ENCODE measurements at places on chromosomes 6 and 20.

- DNase-seq, result no peak
Observed at GRCh38 chr6:17877196-17877894, 110.1 kb downstream of the KIF13A start.

GRCh38 chr6:129317931-129318820, 391.8 kb downstream of the ARHGAP18 start:
- DNase-seq, result no peak

DNA sequence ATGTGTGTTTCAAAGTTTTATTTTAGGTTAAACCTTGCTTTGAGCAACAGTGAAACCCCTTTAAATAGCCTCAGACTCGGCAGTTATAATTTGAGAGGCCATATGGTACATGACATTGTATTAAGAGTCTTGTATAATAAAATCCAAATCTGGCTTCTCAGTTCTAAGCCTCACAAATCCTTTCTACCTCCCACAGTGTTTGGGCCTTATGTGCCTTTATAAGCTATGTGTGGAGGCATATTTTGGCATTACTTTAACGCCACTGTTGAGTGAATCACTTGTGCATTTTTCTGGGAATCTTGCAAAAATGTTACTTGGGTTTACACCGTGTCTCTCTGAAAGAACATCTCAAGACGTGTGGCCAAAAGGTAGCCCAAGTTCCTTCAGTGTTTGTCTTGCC, 152.4 kb downstream of the COL9A1 start:
- DNase-seq, result no peak

DNA sequence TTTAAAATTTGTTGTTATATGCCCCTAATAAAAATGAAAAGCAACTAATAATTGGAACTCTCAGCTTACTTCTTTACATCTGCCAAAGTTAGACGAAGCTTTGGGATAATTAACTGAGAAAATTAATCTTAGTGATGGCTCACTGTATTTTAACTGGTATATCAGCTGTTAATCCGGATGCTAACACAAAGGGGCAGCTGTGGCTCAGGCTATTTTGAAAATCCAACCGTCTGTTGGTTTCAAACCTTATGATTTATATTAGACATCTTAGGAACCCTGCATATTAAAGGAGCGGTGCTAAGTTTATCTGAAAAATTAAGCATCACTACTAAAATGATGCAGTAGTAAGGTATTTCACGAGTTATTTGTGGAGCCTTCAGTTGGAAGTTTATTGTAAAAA, 96.6 kb downstream of the AKAP7 start:
- no peak for DNase-seq

DNA sequence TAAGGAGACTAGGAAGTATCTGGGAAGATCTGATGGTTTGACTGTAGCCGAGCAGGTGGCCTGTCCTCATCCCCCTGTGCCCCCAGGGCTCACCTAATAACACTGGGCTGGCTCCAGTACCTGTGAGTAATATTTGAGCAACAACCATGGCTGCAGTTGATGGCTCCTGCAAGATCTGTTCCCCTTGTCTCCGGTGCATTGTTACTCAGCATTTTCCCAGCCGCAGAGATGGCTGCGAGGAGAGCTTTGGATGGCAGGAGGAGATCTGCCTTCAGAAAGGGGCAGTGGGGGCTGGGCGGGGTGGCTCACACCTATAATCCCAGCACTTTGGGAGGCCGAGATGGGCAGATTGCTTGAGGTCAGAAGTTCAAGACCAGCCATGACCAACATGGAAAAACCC, 39.3 kb downstream of the PTK7 start:
- no peak for DNase-seq

- no peak for DNase-seq
Observed at GRCh38 chr6:17935188-17936149, 52.0 kb downstream of the KIF13A start.

DNA sequence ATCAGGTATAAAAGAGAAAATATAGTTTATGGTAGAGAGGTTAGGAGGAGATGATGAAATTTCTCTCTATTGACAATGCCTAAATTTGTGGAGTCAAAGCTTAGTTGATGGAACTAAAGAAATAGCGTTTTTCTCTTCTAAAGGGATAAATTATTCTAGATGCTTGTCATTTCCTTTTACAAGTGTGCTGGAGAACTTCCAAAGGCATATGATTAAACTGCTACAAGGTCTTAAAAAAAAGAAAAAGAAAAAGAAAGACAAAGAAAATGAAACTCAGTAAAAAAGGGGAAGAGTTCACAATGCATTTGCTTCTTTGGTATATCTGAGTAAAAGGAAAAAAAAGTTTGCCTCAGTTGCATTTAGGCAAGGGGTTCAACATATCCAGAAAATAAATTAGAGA, 499.8 kb upstream of the PTCHD4 start:
- DNase-seq, result no peak

- no peak for DNase-seq
Observed at GRCh38 chr6:21022343-21023107, 488.3 kb downstream of the CDKAL1 start.

GRCh38 chr20:36017048-36017951, 48.9 kb downstream of the CNBD2 start:
- DNase-seq, result no peak

- no peak for DNase-seq
Observed at GRCh38 chr6:56913285-56914074, 41.4 kb upstream of the BEND6 start.

GRCh38 chr20:37994512-37994911, 38.7 kb downstream of the TTI1 start:
- DNase-seq, result no peak

DNA sequence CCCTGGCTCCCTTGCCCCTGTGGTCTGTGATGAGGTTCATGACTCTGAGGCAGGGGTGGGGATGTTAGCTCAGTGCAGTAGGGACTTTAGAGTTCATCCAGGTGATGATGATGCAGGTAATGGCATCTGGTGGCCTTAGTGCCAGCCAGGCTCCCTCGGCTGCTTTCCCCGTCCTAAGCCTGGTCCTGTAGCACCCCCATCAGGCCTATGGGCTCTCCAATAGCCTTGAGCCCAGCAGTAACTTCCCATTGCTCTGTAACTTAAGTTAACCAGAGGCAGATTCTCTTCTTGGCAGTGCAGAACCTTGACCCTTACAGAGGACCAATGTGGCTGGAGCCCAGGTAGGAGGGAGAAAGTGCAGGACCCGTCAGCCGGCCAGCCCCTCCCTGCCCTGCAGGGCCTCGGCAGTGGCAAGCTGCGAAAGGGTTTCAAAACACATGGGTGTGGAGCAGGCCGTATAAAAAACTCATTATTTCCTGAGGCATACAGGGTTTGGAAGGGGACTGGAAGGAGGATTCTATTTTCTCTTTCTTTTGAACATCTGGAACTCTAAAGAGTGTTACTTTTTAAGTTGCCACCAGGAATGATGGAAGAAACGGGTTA, 406.9 kb downstream of the CDH26 start:
- DNase-seq, result no peak

GRCh38 chr6:11322252-11322885, 89.9 kb upstream of the NEDD9 start:
- DNase-seq, result no peak

DNA sequence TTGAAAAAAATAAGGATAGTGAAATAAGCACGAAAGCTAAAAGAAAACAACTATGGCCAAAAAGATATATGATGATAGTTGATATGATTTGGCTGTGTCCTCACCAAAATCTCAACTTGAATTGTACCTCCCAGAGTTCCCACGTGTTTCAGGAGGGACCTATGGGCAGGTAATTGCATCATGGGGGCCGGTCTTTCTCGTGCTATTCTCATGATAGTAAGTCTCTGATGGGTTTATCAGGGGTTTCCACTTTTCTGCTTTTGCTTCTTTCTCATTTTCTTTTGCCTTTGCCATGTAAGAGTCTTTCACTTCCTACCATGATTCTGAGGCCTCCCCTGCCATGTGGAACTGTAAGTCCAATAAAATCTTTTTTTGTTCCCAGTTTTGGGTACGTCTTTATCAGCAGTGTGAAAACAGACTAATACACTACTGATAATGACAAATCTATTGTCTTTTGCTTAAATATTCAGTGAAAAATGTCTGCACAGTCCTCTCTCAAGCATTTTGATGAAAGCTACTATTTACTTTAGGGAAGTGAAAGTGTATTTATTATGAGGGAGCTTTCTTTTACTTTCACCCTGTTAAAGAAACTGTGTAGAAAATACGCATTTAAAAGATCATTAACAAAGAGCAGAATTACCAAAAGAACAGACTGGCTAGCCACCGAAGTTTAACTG, 389.1 kb downstream of the HTR1B start:
- no peak for DNase-seq

DNA sequence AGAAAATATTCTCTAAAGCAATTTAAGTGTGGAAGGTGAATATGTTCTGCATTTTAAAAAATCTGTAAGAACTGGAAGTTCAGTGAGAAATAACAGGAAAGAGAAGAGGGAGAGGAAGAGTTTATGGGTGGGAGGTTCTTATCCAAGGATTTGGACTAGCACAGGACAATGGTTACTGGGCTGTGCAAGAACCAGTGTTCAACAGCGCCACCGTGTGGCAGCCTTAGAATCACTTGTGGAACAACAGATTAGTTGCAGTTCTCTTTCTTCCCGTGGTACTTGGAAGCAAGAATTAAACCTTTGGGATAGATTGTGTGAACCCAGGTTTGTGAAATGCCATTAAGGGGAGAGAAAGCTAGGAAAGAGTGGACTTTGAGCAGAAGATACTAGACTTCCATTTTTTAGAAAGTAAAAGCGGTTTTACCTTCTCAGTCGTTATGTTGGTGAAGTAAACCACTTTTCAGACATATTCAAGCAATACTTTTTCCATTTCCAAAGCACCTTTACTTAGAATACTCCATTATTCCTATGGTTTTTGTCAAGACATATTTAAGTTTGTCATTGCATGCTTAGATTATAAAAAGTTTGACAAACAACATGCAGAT, 436.7 kb downstream of the RNF144B start:
- no peak for DNase-seq

DNA sequence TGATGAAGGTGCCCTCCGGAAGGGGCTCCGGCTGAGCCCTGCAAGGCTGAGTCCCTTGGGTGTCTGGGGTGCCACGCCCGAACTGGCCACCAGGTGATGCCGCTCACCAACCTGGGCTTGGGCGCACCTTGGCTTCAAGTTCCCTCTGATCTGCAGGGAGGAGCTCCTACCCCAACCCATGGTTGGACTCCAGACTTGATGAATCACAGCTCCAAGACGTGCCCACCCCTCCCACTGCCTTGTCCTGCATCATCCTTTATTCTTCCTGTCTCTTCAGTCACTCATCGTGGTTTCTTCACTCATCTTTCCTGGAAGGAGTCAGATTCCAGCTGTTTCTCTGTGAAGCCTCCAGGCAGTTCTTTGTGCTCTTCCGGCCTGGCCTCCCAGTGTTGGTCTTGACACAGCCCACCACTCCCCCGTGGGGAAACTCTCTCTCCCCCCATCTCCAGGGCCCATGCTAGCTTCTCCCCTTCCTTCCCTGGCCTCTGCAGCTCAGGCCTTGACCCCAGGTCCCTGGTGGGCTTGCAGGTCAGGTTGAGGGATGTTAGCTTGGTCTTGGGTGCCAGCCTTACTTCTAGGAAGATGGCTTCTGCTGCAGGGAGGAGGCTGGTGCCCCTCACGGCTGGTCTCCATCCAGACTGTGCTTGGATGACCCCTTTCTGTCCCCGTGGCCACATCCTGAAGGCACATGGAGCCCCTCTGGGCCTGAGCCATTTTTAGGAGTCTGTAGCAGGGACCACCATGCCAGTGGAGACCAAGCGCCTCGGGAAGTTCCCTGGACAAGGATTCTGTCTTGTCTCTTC, 2.6 kb upstream of the ZBP1 start:
- peak; percentile 52 for DNase-seq

GRCh38 chr6:139257821-139258398, 33.9 kb downstream of the TXLNB start:
- DNase-seq, result no peak

DNA sequence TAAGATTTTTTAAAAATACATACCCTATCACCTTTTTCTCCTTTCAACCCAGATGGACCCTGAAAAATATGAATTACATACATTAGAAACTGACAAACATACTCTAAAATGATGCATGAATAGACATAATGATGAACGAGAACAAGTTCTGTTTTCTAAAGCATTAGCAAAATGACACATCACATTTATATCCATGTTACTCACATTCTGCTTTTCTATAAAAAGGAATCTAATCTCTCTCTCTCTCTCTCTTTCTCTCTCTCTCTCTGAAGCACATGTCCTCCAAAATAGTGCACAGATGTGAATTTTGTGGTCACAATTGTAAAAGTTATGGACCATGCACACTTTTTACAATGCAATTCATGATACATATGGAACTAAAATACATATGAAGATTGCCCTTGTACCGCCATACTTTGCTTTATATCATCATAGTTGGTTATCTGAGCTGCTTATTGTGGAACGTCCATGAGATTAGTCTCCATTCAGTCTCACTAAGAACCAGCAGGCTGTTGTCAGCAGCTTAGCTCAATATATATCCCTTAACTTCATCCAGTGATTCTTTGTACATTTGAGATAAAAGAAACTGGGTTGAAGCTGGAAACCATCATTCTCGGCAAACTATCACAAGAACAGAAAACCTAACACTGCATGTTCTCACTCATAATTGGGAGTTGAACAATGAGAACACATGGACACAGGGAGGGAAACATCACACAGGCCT, 114.2 kb downstream of the COL12A1 start:
- DNase-seq, result no peak

DNA sequence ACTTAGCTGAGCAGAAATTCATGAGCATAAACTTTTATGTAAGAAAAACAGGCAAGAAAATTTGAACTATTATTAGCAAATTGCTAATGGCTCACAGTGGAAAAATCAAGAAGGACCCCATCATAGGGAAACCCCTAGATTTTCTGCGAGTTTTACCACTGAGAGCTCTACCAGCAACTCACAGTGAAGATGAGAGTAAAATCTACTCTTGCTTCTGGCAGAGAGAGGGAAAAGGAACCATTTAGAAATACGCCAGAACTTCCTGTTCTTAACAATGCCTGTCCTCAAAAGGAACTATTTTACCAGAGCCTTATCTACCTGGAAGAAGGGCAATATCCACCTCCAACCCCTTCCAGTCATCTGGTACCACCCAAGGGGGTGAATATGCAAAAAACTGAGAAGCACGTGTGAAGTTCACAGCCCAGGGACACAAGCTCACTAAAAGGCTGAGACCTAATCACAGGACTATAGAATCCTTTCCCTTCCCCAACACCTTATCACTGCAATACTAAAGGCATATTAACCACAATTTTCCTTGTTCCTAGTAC, 34.4 kb upstream of the ASF1A start:
- no peak for DNase-seq

DNA sequence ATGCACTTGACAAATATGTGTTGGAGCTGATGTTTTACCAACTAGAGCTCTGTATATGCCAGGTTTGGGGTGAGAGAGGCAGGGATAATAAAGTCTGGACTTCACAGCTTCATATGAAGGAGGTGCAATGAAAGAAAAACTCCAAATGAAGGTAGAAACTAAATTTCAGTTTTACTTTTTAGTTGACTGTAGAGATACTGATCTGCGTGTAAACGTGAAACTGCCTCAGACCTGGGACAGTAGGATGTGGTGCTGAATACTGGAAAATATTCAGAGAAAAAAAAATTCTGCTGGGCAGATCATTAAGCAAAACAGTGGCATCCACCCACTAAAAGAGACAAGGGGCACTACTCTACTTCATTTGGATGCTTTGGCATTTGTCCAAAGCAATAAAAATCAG, 94.5 kb downstream of the BACH2 start:
- DNase-seq, result no peak

Measured in stimulated activated CD4-positive, alpha-beta T cell treated with anti-CD3 and anti-CD28 coated beads, Interleukin-1b, Interleukin-23, amount 100 ng/mL, for 1 hour (primary cell).